Hypothalamus (tissue), 51 donors: ENCODE measurements at places on chromosomes 12 and 14.

- DNase-seq, result no peak
Observed at GRCh38 chr12:100258127-100258526, 8.8 kb downstream of the DEPDC4 start.

- no peak for DNase-seq
Observed at GRCh38 chr14:55373784-55374705, 37.6 kb downstream of the ATG14 start.

DNA sequence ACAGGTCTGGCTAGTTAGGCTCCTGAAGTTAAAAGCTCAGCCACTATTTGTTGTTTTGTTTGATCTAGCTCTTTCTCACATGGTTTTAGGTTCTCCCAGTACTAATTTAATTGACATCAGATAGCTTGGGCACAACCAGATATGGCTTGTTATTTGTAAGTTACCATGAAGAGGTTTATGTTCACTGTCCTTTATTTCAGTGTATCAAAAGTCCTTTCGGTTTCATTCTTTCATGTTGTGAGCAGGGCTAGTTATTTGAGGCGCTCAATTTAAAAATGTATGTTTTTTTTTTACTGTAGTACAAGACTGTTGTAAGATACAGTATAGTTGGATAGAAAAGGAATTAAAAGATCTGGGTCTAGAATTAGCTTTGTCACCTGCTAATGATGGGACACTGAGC is 7.0 kb downstream of the GPX2 start:
- DNase-seq, result no peak

DNA sequence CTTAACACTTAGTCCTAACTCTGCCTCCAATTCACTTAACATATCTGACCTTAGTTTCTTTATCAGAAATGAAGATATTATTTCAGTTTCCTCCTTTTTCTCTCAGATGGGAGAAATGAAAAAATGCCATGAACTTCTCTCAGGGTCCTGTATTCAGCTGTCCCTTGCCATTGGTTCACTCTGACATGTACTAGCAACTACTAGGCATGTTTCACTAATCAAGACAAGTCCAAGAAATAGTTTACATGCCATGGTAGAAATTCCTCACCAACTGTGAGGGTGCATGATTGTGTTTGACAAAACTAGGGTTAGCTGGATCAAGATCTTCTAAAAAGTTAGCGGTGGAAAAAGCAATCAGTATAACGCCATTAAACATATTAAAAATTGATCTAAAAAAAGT is 7.0 kb upstream of the ATXN7L3B start:
- DNase-seq, result no peak

DNA sequence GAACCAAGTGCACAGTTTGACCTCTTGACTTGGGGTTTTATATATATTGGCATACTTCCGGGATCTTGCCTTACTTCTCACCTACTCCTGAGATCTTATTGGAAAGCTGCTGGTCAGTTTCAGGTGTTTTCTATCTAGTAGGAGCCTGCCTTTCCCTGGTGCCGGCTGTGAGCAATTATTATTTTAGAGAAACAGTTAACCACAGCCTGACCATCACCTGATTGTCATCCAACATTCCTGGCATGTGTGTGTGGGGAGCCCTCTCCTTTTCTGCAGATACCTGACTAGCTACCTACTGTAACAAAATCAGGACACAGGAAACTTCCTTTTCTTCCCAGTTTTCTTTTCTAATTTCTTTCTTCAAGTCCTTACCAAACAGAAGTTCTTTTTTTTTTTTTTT is 220.4 kb downstream of the ATP23 start:
- no peak for DNase-seq

- DNase-seq, result no peak
Observed at GRCh38 chr12:115801871-115802270, 475.6 kb downstream of the MED13L start.

- DNase-seq, result no peak
Observed at GRCh38 chr12:113425960-113426453, 3.8 kb downstream of the SDSL start.

DNA sequence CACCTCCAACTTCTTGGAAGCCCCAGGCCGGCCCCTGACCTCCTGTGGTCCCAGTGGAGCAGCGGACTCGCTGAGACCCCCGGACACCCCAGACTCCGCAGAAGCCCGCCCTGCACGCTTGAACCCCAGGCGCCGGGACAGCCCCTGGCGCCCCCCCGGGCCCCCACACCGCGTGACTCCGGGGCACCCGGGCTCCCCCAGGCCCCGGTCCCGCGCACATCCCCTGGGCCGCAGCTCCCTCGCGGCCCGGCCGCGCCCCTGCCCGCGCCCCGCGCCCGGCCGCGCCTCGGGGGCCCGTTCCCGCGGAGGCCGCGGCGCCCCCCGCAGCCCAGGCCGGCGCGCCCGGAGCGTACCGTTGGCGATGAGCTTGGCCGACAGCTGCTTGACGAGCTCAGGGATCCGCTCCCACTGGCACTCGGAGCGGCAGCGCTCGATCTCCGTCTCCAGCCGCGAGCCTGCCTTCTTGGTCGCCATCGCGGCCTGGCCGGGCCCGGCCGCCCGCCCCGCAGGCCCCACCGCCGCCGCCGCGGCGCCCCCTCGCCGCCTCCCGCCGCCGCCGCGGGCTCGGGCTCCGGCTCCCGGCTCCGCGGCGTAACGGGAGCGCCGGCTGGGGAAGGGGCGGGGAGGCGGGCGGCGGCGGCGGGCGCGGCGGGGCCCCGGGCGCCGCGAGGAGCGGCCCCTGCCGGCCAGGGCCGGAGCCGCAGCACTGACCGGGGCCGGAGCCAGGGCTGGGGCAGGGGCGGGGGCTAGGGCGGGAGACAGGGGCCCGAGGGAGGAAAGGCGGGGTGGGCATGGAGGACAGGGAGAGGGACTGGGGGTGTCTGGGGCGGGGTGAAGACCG is at the start of gene TTC7B:
Gene TTC7B, minus strand, starts transcription at position 609 of the 841 bp plus-strand sequence. Its CDS starts 135 bp downstream, at position 474.
- DNase-seq, result peak; percentile 53

DNA sequence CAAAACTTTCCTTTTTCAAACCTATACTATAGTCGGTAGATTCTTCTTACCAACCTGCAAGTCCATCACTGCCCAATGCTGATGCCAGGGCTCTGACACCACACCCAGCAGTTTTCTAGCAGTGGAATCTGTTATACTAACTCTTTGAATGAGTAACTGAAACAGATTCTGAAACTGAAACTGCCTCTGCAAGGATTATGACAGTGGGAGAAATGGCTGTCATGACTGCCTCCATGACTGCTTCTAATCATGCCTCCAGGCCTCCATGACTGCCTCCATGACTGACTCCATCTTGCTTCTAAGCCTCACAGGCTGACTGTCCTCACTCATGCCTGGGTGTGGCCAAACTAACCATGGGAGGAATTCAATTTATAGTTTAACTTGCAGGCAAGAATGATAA is 29.4 kb upstream of the OXA1L start:
- no peak for DNase-seq

DNA sequence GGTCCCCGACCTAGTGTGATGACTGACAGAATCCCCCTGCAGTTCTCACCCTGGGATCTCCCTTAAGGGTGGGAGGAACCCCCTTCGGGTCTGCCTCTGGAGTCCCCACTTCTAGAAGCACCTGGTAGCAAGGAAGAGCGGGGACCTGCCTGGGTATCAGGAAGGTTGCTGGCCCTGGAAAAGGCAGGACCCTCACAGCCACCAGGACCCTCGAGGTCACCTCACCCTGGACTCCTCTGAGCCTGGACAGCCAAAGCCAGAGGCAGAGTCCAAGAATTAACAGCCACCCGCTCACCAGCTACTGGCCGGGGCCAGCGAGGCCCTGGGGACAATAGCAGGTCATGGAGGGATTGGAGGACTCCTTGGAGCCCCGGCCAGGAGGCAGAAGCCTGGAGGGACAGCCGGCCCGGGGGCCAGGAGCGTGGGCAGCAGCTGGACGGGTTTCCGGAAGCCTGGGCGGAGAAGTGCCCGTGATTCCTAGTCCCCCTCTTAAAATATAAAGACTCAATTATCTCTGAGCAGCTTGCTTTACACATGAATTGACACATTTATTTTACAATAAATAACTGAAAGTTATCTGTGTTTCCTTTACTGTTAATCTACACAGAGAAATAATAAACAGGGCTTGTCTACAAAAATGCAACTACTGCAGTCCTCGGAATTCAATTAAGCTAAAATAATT is 17.5 kb downstream of the BCL11B start:
- no peak for DNase-seq

DNA sequence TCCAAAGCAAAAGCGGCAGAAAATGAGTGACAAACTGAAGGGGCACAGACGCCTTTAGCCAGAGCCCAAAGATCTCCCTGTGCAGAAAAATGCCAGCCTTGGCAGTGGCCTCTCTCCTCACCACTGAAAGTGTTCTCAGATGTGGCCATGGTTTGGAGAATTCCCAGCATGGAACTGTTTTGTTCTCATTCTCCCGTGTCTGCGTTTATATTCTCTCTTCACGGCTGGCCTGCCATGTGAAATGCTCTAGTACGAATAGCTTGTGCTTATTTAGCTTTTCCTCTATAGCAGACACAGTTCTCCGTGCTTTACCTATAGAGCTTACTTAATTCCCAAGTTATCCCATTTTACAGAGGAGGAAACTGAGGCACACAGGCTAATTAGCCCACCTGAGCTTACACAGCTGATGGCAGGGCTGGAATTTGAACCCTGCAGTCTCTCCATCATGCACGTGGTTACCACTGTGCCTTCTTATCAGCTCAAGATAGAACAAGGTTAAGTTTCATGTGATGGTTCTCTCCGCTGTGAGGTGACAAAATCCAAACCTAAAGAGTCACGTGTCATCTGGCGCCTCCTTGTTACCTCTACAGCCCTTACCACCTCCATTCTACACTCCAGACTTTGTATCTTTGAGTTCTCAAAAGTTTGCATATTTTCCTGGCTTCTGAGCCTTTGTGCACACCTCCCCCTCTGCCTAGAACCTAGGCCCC is 141.6 kb downstream of the GCH1 start:
- no peak for DNase-seq

DNA sequence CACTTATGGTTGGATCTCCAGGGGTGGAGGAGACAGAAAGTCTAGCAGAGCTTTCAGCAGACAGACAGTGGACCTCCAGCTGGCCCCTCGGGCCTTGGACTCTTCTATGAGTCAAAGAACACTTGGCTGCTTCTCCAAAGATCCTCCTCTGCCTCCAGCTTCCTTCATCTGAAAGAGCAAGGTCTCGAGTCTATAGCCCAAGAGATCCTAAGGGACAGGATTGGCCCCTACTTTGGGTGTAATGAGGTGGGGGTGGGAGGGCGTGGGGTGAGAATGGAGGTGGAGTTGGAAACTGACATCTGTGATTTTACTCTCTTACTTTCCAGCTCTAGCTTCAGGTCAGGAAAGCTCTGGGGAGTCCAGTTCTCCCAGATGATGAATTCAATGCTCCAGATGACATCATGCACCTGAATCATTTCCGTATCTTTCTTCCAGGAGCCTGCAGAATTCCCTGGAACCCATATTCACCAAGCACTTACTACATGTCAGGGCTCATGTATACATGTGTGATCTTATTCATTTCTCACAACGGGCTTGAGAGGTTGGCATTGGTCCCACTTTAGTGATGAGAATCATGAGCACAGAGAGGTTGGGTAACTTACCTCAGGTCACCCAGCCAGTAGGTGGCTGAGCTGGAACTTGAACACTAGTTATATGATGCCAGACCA is 10.2 kb upstream of the PGF start:
- no peak for DNase-seq

DNA sequence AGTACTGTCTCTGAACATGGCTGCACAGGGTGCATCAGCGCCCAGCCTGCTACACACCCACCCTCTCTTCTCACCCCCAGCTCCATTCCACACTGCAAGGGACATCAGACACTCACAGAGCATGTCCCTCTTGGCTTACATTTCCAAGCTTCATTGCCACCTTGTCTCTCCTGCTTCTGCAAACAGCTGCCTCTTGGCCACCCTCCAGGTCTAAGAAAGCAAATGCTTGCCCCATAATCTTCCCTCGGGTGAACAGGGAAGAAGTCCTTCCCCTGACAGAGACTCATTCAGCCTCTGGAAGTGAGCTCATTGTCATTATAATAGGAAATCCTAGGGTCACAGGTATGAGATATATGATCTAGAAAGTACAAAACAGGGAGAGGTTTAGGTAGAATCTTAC is 505.2 kb downstream of the RMST start:
- DNase-seq, result no peak

GRCh38 chr14:60640859-60641741 is 8.2 kb downstream of the SIX1 start:
- DNase-seq, result no peak

DNA sequence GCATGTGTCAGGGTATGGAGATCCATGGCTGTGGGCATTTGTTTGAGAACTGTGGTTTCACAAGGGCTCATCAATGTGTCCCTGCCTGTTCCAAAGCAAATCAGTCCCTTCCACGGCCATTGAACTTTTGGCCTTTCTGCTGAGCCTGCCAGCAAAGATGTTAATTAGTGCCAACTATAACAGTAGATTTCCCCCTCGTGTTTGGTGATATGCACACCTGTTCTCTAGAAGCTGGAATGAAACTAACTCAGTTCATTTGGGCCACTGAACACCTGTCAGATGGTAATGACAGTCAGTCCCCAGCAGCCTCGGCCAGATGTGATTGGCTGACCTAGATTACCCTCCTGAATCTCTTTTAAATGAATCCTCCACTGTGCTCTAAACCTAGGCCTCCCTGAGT is 43.2 kb downstream of the IRAK3 start:
- DNase-seq, result no peak
